ENCODE measurements at places on chromosomes 1 and 21.

- no peak for DNase-seq
These were observed 109.9 kb downstream of the GALNT2 start for GRCh38 chr1:230176871-230177411.

DNA sequence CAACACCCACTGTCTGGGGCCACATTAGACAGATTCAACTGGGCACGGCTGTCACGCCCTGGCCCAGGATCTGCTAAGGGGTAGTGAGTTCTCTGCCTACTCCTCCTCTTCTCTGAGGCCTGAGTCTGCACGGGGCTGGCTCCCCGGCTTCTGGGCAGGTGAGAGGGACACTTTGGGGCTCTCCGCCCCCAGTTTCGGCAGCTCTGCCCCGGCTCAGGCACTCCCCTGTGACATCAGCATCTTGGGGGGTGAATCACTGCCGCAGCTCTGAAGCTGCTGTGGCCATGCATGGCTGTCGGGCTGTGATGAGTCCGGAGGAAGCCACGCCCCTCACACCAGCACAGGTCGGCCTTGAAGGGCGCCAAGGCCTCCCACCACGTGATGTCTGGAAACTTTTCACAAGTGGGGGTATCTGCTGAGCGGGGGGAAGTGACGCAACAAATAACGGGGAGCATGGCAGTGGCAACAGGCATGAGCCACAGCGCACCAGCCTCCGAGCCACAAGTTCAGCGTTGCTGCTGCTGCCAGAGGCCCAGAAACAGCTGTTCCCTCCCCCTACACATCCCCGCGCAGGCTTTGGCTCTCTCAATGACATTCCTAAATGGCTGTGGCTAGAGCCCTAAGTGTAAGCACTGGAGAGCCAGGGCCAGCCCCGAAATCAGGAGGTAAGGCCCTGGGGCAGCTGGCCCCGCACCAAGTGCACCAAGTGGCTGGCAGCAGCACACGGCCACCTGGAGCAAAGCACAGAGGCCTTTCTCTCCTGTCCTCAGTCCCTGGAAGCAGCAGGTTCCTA lies 26.3 kb downstream of the ZBTB17 start:
- DNase-seq: peak; percentile 92

- DNase-seq: no peak
These were observed 13.8 kb upstream of the SIM2 start for GRCh38 chr21:36684957-36685714.

DNA sequence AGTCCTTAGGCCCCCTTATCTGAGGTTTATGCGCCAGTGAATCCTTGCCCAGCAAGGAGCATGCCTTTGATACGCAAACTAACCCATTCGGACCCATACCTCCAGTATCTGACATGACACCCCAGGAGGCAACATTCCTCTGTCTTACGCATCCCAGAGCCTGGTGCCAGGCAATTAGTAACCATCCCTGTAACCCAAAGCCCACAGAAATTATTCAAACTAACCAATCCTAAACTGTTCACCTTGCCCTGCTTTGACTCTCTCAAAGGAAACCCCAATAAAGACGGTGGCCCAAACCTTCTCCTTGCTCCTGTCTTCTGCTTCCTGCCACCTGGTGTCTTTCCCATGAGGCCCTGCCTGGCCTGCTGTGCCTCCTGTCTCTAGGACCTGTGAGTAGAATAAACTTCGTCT lies 36.4 kb downstream of the ZNF496 start:
- no peak for DNase-seq

- no peak for DNase-seq
These were observed 193.9 kb downstream of the FMN2 start for GRCh38 chr1:240285540-240285939.

DNA sequence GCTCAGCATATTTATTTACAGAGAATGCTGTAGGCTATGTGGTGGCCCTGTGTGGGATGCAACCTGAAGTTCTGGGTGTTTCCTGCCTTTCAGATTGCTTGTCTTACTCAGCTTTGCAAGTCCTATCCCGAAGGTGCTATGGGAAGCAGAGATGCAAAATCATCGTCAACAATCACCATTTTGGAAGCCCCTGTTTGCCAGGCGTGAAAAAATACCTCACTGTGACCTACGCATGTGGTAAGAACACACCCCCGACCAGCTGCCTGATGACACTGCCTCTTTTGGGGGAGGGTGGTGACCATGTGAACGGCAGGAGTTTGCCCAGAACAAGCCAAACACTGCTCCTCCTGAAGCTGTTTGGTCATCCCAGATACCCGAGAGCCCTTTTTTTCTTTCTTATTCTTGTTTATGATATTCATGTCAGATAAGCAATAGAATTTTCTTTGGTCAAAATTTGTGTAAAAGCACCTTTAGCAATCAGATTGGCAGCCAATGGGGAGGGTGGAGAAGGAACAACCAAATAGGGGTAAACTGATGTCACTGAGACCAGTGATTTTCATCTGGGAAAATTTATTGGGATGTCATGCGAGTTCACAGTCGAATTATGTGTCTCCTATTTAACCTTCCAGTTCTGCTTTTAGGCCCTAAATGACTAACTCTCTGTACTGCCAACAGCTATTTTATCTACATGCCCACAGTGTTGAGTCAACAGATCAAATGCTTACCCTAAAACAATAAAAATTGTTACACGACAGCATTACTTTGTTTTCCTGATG lies 82.6 kb downstream of the EVA1C start:
- DNase-seq: no peak

GRCh38 chr1:240171907-240172306 lies 80.2 kb downstream of the FMN2 start:
- no peak for DNase-seq

GRCh38 chr1:8170059-8170835 lies 144.1 kb upstream of the ERRFI1 start:
- DNase-seq: no peak

DNA sequence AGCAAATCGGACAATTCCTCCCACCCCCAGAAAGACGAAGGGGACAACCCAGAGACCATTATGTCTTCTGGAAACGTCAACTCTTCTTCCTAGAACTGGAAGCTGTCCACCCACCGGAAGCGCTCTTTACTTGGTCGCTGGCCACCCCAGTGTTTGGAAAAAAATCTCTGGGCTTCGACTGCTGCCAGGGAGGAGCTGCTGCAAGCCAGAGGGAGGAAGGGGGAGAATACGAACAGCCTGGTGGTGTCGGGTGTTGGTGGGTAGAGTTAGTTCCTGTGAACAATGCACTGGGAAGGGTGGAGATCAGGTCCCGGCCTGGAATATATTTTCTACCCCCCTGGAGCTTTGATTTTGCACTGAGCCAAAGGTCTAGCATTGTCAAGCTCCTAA lies 3.2 kb downstream of the S1PR1 start:
- DNase-seq: no peak

DNA sequence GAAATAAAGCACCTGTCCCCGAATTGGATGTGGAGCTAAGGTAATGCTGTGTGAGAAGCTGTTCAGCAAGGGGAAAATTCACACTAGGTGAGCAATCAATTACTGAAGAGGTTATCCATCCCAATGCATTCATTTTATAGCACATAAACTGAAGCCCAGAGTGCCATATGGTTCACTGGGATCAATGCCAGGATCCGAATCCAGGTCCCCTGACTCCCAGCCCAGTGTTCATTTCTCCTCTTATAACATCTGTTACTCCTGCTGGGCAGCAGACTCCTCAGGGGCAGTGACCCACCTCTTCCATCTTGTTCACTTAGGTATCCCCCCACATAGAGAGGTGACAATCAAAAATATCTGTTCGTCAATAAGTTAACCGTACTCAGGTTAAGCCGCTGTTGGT lies 13.2 kb upstream of the SEC16B start:
- DNase-seq: no peak

GRCh38 chr1:179369751-179370341 lies 4.1 kb downstream of the AXDND1 start:
- DNase-seq: peak; percentile 30

- DNase-seq: no peak
These were observed 106.2 kb downstream of the DHRS3 start for GRCh38 chr1:12511516-12512468.

GRCh38 chr1:66628926-66629325 lies 95.0 kb downstream of the SGIP1 start:
- no peak for DNase-seq

GRCh38 chr1:10032590-10033358 lies at the start of gene UBE4B:
TSS of gene UBE4B (plus strand) at chr1:10032958. CDS start at chr1:10033671, 713 bp downstream.
- peak; percentile 99 for DNase-seq

GRCh38 chr1:3040004-3040403 lies 18.7 kb downstream of the ACTRT2 start:
- DNase-seq: no peak

GRCh38 chr1:79197421-79197820 lies 190.9 kb upstream of the ADGRL4 start:
- DNase-seq: no peak

DNA sequence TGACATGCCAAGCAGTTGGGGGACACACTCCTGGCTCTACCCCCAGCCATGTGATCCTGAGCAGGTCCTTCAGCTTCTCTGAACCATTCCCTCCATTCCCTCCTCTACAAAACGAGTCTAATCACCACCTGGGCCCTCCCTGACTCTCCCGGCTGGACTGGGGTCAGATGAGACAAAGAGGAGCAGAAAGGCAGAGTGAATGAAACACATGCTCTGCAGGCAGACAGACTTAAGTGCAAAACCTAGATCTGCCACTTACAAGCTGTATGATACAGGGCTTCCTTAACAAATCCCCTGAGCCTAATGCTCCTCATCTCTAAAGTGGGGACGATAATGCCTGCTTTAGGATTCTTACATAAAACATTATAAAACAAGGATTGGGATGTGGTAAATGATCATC lies 17.3 kb downstream of the RIMS3 start:
- no peak for DNase-seq

GRCh38 chr1:204198348-204199340 lies 2.4 kb upstream of the KISS1 start:
- no peak for DNase-seq

GRCh38 chr1:43982808-43983207 lies 3.8 kb downstream of the B4GALT2 start:
- DNase-seq: no peak

DNA sequence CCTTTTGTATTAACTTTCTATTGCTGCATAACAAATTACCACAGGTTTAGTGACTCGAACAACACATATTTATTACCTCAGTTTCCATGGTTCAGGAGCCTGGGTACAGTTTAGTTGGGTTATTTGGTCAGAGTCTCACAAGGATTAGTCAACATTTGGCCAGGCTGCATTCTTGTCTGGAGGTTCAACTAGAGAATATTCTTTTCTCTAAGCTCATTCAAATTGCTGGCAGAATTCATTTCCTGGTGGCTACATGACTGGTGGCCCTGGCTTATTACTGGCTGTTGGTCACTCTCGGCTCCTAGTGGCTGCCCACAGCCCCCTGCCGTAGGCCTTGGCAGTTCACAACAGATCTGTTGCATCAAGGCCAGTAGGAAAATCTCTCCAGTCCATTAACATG lies 81.1 kb upstream of the ADAR start:
- no peak for DNase-seq

- peak; percentile 65 for DNase-seq
These were observed at the start of gene TTLL10 for GRCh38 chr1:1173793-1174415. TSS of gene TTLL10 (plus strand) at chr1:1173880. CDS start at chr1:1179216, 5,336 bp downstream.

- no peak for DNase-seq
These were observed 15.5 kb downstream of the DPYD start for GRCh38 chr1:97905141-97905940.

DNA sequence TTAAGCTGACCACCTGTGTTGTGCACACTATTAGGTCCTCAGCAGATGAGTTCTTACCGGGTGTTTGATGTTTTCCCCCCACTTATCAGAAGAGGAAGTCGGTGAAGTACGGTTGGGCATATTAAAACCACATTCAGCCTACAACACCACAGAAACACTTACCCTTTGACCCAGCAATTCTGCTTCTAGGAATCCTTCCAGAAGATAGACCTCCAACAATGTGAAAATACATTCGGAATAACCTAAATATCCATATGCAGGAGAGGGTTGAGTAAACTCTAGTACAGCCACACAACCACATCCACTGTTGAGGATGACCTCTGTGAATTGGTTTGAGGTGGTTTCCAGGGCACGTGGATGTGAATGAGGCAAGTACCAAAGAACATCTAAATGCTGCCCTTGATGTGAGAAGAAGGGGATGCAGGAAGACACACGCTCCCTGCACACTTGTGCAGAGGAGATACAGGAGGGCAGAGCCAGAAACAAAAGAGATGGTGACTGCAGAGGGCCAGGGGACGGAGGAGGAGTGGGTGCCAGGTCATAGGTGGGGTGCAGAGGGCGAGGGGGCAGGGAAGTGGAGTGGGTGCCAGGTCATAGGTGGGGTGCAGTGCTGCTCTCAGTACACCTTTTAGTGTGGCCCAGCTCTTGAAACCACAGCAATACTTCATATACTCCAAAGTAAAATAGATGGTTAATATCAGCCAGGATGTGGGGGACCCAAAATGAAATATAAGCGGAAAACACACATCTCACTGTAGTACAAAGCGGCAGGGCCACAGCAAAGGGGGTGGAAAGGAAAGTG lies 12.8 kb downstream of the ADARB1 start:
- DNase-seq: peak; percentile 61

DNA sequence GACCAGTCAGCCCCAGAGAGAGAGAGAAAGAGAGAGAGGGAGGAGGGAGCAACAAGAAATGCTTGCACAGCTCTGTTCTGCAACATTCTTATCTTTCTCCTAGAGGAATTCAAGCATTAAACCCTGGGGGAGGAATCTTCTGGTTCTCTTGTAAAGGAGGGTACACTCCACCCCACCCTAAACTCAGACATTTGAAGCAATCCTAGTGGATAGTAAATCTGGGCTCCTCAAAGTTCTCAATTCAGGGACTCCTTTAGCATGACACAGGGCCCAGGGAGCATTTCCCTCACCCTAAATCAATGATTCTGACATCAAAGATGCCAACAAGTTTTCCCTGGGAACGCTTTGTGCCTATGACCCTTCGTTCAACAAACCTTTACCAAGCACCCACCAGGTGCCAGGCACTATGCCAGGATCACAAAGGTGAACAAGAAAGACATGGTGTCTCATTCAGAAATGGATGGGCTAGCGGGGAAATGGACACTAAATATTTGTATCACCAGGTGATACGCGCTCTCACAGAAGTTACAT lies 11.9 kb upstream of the CAPN2 start:
- no peak for DNase-seq

- no peak for DNase-seq
These were observed 166.7 kb downstream of the ADGRL4 start for GRCh38 chr1:78839704-78840277.

DNA sequence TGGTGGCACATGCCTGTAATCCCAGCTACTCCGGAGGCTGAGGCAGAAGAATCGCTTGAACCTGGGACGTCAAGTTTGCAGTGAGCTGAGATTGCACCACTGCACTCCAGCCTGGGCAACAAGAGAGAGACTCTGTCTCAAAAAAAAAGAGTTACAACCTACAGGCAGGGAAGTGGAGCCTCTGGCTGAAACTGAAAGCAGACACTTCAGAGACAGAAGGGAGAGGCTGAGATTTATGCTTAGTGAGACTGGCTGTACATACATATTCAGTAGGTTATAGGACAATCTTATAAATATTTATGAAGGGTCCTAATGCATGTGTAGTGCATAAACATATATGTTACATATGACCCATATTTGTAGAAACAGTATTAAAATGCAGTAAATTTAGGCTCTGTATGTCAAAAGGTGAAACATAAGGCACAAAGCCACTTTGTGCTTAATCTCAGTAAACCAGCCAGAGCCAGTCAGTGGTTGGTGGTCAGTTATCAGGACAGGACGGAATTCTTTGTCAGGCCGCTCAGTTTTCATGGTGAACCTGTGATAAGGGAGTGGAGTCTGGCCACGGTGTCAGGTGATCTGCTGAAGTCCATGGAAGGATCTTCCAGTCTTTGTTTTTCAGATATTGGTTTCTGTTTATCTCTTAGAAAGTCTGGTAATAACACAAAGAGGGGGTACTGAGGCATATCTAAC lies 13.7 kb downstream of the RHEX start:
- DNase-seq: no peak

Data from activated CD4-positive, alpha-beta memory T cell treated with anti-CD3 and anti-CD28 coated beads, Interleukin-2, amount 10 ng/mL, durations not matched to agents 7 days and 5 days (primary cell).